ENCODE measurements at places on chromosomes 2 and 18. TPM values are rescaled to one million over a fixed set of nuclear protein-coding genes. Genes with fewer than 3 reads are reported as not detected.

IL1F10 gene
- total RNA-seq = not detected

DNA sequence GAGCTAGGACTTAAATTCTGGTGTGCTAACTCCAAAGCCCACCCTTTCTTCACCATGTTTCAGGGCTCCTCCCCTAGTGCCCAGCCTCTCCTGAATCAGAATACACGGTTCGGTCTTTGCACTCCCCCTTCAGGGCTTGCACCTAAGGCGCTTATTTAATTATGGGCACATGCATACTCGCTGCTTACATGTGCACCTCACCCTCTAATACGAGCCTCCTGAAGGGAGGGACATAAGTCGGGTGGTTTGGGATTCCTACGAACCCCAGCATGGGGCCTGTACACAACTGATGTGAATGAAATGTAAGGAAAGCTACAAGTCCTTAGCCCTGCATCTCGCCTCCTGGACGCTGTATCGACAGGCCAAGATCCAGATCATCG lies 435 bp downstream of the IFT172 start:
- no peak for DNase-seq

INPP1 gene
- 17.6 TPM for total RNA-seq

HOXD13 gene
- total RNA-seq = not detected

DNA sequence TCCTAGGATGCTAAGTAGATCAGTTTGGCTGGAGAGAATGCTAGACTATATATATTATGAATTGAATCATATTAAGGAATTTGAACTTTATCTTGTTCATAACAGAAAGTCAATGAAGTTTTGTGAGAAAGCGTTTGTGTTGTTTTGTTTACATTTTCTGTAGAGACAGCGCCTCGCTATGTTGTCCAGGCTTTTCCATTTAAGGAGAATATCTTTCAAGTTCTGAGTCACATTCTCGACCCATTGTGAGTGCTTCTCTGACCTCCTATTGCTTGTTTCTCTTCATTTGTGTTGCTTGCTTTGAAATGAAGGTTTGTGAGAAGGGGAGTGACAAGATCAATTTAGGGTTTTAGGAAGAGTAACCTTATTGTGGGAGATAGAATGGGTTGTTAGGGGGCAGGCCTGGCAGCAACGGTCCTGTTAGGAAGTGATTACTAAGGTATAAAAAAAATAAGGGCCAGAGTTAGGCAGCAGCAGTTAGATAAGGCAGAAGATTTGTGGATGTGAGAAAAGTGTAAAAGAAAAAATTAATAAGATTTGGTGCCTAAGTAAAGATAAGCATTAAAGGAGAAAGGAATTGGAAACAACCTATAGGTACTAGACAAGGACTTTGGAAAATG lies 47.6 kb upstream of the ACVR1 start:
- DNase-seq = no peak

- no peak for DNase-seq
These were observed 682.4 kb downstream of the LRRTM4 start for GRCh38 chr2:76839826-76840225.

GRCh38 chr2:85428343-85428881 lies 9.9 kb downstream of the SH2D6 start:
- no peak for DNase-seq

FOXD4L1 gene
- not detected for total RNA-seq

DNA sequence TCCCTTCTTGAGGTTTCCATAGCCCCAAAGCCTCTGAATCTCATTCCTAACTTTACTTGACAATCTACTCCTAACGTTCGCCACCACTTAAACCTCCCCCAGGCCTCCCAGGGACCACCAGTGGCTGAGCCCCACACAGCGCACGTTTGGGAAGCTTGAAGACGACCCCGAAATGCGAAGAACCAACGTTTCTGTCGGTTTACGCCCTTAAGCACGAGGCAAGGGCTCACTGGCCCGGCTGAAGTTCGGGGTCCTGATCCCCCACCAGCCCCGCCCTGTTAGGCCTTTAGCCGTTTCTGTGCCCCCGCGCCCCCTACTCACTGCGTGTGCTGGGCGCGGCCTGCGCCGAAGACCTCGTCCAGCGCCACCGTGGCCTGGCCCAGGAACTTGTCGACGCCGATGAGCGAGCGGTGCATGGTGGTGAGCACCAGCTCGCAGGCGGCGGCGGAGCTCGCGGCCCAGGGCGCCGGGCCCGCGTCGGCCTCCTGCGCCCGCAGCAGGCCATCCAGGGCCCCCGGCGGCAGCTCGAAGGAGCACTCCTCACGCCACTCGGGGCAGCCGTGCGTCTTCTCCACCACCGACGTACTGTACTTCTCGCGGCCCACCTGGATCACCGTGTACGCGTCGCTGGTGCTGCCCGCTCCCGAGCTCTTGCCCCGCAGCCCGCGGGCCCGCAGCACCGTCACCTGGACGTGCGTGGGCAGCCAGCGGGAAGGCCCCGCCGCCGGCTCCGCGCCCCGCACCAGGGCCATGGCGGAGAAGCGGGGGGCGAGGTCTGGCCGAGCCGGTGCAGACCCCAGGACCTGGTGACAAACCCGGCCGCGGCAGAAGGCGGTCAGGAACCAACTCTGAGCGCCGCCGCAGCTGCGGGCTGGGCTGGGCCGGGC lies 479 bp downstream of the RAB11FIP5 start:
- peak; percentile 54 for DNase-seq

GRCh38 chr18:23126376-23127056 lies 8.8 kb upstream of the CABLES1 start:
- DNase-seq = no peak

SH3RF3 gene
- total RNA-seq = 6.6 TPM

DNA sequence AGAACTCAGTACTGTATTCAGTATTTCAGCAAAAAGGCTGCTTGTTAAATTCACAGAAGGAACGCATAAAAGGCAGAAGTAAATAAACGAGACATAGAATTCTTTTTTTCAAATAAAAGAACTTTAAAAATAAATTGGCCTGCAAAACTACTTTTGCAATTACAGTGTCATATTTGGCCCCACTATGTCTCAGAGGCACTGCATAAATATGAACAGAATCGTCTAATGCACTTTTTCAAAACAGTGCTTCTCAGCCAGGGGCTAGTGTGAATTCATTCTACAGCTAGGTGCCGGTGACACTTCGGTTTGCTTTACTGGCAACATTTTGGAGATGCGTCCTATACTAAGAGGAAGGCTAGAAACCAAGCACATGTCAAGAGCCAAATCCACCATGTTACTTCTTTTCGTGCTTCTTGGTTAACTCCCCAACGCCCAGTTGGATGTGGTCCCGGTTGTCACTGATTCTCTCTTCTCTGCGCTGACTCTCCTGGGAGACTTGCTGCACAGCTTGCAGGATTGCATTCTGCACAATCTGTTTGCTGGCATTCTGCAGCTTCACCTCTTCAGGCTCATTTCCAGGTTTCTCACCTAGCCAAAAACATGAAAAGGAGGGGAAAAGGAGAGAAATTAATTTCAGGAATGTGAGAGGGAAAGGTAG lies 51.8 kb downstream of the AKAIN1 start:
- no peak for DNase-seq

- DNase-seq = no peak
These were observed 781 bp upstream of the SLC5A6 start for GRCh38 chr2:27212626-27213471.

GRCh38 chr2:216017365-216017764 lies 4.0 kb upstream of the MREG start:
- DNase-seq = no peak

PLCD4 gene
- total RNA-seq = 0.62 TPM

PAX3 gene
- not detected for total RNA-seq

TMEM163 gene
- total RNA-seq = 0.38 TPM

DNA sequence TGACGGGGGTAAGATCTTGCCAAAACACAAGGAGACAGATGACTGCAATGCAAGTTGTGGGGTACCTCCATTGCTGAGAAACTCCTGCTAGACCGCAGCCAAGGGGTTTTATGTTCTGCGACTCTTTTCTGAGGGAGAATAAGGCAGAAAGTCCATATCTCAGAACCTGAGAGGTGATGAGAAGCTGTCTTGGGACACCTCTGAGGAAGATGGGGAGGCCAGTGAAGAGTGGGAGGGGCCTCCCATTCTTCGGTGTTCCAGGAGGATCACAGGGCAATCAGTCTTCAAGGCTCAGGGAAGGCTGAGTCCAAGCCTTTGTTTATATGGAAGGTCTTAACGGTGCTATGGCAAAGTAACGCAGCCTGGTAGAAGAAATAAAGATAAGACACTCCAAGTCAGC lies 18.0 kb downstream of the CYP27A1 start:
- no peak for DNase-seq

LYPD6 gene
- total RNA-seq = 0.13 TPM

RAD51AP2 gene
- total RNA-seq = 0.16 TPM

DNA sequence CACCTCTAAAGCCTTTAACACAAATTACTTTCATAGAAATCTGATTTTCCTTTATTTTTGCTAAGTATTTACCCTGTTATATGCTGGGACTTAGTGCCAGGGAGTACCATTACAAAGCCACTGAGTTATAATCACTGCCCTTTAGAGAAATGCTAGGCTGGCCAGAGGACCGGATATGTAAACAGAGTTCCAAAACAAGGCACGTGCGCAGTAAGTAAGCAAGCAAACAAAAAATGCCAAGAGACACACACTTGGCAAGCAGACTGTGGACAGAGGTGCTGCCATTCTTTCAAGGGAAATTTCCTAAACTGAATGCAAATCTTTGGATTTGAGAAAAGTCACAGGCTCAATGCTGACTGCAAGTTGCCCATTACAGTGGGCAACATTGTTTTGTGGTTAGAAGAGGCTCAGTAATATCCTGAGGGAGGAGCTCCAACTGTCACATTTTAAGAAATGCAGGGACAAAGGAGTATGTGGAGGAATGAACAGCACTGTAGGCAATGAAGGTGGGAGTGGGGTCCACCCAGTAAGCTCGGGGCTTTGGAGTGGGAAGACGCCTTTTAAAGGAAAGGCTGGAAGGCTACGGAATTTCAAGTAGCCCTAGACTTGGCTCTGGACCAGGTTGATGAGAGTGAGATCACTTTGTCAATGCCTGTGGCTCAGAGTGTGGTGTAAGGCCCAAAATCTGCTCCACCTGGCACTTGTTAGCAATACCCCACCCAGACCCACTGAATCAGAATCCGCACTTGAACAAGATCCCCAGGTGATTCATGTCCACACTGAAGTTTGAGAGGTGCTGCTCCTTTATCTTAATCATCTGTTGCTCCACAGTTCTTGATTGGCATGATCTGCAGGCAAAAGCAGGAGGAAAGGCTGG lies 2.1 kb upstream of the PARD6G start:
- no peak for DNase-seq

DNA sequence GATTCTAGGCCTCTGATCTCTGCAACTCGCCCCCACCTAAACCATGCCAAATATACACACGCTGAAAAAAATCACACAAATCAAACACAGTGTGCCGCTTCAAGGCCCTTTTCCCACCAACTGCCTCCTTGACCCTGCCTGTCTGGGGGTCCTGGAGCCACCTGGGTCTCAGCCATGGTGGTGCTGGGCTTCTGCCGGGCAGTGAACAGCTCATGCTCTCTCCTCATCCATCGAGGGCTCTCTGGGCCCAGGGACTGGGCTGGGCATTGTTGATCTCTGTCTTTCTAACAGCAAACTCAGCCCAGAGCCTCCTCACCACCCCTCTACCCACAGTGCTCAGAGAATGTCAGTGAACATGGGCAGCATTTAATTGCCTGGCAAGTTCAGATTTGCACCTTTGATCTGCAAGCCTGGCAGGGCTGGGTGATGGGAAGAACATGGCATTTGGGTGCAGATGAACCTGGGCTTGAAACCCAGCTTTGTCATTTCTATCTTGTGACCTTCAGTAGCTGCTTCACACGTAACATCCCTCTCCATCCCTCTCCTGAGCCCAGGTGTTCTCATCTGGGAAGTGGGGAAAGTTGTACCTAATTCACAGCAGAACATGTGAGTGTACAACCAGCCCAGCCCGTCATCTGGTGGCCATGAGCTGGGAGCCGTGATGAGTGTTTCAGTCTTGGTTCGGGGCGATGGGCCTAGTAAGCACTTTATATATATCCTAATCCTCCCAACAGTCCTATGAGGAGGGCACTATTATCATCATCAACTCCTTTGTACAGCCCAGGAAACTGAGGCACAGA lies 46.1 kb downstream of the SDC1 start:
- DNase-seq = no peak

DNA sequence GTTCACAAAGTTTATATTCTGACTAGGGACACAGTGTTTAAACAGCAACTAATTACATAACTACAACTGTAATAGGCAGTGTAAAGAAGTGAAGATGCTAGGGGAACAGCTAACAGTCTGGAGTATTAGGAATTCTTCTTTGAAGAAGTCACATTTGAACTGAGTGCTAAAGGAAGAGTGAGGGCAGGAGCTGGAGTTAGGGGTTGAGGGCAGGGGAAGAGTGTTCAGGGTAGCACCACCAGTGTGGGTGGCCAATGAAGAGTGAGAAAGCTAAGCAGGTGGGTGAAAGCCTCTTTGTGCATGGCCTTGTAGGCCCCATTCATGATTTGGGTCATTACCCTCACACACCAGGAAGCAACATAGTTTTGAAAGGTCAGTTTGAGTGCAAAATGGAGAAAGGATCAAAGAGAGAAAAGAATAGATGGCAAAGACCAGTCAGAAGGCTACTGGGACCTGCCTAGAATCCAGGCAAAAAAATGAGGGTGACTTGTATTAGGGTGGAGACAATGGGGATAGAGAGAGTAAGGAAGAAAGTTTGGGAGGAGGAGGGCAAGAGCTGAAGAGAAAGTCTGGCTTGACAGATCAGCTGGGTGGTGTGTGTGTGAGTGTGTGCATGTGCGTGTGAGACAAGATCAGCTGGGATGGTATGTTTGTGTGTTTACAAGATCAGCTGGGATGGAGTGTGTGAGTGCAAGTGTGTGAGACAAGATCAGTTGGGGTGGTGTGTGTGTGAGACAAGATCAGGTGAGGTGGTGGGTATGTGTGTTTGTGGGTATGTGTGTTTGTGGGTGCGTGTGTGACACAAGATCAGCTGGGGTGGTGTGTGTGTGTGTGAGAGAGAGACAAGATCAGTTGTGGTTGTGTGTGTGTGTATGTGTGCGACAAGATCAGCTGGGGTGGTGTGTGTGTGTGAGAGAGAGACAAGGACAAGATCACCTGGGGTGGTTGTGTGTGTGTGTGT lies 43.6 kb upstream of the AGPS start:
- DNase-seq = no peak

DNA sequence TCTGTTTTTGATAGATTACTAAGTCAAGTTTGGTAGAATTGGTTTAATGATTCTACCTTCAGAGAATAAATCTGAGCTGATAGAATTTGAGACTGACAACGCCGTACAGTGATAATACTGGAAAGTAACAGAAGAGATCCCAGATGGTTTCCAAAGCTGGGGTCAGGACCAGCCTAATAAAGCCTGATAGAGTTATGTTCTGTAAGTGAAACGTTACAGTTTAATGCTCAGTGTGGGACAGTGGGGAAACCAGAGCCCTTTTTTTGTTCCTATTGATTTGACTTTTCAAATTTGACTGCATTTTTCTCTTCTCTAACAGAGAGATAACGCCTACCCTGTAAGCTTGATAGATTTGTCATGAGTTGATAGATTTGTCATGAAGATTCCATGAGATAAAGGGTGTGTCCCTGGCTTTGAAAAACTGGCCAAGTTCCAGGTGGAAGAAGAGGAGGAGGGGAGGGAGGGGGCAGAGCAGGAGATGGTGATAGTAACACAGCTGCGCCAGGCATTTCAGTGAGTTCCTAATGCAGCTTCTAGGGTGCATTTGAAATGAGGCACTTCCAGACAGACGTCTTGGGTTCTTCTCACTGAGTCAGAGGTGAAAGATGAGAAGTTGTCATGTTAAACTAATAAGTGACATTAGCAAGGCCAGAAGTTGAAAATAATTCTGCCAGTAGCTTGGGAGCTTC lies 65.1 kb downstream of the CERS6 start:
- no peak for DNase-seq

CRYGD gene
- total RNA-seq = not detected

Data from Right ventricle myocardium superior (tissue), 1 donor.